ENCODE measurements at places on chromosomes 11 and 22.

DNA sequence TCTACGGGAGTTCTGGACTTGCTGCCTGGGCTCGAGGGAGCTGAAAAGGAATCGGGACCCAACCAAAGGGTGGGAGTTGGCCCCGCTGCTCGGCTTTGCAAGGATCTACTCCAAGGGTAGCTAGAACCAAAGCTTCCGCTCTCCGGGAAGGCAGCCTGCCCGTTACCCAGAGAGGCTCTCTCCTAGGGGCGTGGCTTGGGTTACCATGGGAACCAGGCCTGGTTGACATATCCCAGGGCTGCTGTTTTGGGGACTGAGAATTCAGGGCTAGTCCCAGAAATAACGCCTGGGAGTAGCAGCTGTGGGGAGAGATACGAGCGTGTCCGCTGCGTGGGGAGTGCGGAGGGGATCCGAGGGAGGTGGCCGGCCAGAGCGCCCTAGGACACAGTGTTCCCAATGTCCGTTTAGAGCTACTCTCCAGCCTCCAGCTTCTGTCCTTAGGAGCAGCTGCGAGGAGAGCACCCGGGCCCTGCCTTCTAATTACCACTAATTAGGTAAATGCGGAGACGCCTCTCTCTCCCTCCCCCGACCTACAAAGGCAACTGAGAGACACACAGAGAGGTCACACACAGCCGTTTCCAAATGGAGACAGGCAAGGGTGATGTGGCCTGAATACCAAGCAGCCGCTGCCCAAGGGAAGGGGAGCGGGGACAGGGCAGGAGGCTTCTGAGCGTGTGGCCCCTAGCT is 141.6 kb upstream of the CADM1 start:
- DNase-seq: no peak

GRCh38 chr22:47474895-47475294 is 712.4 kb downstream of the TBC1D22A start:
- DNase-seq: no peak

GRCh38 chr22:37258753-37259401 is 14.8 kb upstream of the RAC2 start:
- DNase-seq: no peak

DNA sequence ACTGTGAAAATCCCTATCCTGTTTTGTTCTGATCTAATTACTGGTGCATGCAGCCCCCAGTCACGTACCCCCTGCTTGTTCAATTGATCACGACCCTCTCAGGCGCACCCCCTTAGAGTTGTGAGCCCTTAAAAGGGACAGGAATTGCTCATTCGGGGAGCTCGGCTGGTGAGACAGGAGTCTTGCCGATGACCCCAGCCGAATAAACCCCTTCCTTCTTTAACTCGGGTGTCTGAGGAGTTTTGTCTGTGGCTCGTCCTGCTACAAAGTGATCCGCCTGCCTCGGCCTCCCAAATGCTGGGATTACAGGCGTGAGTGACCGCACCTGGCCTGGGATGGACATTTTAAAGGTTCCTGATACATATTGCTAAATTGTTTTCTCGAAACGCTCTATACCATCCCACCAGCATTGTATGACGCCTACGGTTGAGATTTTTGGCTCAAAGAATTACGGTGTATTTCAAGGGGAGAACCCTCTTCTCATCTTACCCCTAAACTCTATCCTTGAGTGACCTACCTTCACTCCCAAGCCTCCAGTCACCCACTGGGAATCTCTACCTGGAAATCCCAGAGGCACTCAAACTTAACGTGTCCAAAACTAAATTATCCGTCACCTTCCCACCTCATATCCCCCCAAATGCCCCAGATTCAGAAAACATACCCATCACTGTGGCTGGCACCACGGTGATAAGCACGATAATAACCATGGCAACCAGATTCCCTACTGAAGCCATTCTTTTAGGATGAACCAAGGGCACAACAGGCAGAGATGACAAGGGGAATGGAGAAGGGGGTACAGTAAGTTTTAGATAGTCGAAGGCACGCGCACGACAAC is 789 bp upstream of the POLA2 start:
- DNase-seq: no peak

DNA sequence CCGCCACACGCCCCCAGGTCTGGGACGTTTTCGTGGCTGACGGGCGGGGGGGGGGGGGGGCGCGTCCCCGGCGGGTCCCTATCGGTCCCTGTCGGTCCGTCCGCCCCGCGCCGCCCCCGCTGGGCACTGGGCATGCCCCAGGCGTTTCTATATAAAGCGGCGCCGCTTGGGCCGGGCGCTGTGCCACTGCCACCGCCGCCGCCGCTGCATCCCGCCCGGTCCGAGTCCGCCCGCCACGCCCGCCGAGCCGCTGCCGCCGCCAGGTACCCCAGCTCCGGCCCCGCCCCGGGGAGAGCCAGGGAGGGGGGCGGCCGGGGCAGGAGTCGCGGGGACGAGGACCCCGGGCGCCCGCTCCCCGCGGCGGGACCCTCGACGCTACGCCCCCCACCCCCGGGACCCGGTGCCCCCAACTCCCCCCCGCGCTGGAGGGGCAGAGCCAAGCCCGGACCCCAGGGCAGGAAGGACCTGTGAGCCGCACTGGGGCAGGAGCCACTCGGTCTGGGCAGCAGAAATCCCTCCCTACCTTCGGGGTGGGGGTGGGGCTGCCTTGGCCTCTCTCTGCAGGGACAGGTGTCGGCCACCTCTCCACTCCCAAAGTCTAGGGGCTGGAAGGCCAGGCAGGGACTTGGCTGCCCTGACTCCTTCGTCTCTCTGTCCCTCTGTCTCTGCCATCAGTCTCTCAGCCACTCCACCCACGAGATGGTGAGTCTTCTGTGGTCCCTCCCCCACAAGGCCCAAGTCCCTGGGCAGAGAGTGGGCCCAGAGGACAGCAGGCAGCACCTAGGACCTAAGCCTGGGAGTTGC is at the start of gene CARNS1:
Gene CARNS1 (plus strand): TSS at position 178 of the 804 bp plus-strand sequence. CDS start 522 bp downstream, at position 700.
- DNase-seq: no peak

DNA sequence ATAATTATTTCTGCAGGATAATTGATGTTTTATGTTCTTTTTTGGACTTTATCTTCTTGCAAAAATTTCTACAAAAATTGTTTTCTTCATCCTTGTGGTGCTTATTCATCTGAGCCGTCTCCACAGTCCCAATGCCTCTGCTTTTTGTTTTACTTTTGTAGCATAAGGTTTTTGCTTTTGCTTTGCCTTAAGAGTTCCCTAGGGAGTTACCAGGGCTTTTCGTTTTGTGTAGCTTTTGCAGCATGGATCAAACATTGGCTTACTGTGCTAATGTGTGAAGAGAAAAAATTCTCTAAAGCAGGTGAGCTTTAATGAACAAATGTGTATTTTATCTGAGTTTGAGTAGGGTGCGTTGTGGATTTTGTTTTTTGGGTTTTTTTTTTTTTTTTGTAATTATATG is 11.8 kb downstream of the XBP1 start:
- DNase-seq: no peak

GRCh38 chr11:25435197-25435596 is 896.7 kb upstream of the ANO3 start:
- DNase-seq: no peak

DNA sequence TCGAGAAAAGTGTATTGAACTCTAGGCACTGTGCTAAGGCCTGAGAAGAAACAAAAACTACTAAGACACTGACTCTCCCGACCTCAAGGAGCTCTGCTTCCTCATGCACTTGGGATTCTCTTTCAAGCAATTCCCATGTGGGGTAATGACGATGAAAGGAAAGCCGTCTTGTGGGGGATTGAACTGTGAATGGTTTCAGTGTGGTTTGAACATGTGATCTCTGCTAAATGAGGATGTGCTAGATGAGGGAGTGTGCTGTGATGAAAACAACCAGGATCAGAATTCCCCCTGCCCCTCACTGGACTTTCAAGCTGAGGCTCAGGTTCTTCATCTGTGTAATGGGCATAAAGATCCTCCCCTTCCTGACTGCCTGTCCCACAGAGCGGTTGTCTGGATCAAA is 74.9 kb downstream of the DEPDC5 start:
- DNase-seq: no peak

GRCh38 chr11:126683766-126684728 is 316.5 kb downstream of the KIRREL3 start:
- DNase-seq: no peak

- DNase-seq: no peak
These were observed 20.9 kb upstream of the SLC25A1 start for GRCh38 chr22:19199479-19199878.

- peak; percentile 45 for DNase-seq
These were observed 63.5 kb upstream of the CSNK2A3 start for GRCh38 chr11:11416502-11416901.

DNA sequence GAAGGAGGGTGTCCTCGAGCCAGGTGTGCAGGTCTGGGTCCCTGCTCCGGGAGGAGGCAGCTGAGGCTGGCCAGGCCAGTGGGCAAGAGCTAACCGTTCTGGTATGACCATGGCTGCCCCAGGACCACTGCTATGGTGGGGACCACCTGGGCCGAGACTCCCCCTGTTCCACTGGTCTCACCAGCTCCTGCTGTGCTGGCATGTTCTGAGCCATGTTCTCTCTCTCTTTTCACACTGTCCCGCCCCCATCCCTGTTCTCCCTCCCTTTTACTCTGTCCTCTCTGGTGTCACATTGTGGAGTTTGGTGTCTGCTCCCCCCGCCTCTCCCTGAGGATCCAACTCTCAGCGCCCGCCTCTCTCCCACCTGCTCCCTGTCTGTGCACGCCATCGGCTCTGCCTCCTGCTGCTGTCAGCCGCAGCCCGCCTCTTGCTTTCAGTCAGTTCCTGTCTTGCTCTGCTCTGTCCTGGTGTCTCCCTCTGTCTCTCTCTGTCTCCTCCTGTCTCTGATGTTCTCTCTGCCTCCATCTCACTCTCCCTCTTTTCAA is 66.4 kb downstream of the LRRC32 start:
- no peak for DNase-seq

DNA sequence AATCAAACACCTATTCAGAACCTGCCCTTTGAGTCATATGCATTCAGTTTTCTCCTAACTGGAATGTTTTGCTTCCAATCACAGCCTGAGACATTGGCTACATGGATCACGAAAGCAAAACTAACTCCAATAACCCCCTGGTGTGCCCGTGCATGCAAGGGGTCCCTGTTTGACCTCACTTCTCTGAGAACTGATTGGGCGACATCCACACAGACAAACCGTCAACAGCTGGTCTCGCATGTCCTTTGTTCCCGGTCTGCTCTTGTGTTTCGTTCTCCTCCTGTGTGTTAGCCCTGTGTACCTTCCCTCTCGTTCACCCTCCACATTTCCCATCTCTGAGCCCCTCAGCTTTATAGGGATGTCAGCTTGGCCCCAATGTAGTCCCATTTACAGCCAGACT is 67.2 kb upstream of the TTC12 start:
- no peak for DNase-seq

DNA sequence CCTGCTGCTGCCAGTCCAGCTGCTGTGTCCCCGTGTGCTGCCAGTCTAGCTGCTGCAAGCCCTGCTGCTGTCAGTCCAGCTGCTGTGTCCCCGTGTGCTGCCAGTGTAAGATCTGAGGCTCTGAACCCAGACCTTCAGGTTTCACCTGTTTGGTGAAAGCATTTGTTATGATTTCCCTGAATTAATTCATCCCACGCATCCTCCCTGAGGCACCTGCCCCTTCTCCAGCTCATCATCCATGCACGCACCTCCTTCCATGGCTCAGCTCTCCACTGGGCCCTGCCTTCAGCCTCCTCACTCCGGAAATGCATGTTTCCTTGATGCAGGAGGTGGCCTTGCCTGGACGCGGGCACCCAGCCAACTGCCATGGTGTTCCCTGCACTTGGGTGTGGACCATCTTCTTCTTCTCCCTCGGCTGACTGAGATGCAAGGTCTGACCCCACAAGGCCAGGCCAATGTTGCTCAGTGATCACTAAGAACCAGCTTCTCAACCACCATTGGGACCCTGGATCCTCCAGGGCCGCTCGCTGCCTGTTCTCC is 788 bp downstream of the KRTAP5-10 start:
- no peak for DNase-seq

GRCh38 chr22:41876275-41876674 is 38.6 kb downstream of the SHISA8 start:
- peak; percentile 18 for DNase-seq

DNA sequence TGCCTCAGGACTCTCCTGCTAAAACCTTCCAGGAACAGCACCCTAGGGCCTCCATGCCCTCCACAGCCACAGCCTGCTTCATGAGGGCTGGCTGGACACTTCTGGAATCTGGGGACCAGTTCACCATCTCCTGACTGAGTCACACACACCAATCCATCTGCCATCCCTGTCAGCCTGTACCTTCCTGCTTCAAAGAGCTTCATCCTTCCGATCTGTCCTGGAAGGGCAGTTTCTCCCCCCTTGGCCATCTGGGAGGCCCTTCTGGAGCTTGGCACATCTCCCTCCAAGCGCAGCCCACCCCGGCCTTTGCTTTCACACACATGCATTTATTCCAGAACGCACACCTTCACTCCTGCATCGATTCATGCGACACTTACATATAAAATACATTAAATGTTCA is 13.0 kb downstream of the APBB1 start:
- DNase-seq: no peak

GRCh38 chr22:20644071-20644642 is 129.8 kb upstream of the SERPIND1 start:
- DNase-seq: no peak

- DNase-seq: no peak
These were observed 2.5 kb upstream of the KLHL35 start for GRCh38 chr11:75435571-75435925.

DNA sequence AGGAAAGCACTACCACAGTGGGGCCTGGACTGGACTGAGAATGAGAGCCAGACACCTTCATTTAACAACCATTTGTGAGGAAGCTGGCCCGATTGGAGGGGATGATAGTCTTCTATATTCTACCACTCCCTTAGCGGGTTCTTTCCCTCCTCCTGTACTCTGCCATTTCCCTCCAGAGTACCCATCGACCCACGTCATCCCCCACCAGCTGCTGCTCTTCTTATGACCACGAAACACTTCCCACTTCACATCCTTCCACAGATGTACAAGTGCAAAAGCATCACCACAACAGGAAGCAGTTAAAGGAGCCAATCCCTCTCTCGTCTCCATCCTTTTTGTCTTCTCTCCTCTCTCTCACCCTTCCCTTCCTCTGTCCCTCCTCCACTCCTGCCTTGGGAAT is 18.0 kb upstream of the UBASH3B start:
- no peak for DNase-seq

GRCh38 chr11:2259466-2259830 is 10.9 kb downstream of the ASCL2 start:
- no peak for DNase-seq

DNA sequence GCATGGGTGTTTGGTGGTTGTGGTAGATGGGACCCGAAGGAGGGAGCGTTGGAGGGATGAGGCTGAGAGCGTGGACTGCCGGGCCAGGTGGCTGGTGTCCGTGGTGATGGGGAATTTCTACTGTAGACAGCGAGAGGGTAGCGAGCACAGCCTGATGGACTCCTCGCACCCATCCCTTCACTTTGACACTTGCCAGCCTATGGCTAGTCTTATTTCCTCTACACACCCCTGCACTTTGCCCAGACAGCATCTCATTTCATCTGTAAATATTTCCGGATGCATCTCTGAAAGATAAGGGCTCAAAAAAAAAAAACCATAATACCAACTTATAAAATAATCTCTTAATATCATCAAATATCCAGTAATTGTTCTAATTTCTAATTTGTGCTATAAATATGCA is 5.8 kb downstream of the OMP start:
- no peak for DNase-seq

DNA sequence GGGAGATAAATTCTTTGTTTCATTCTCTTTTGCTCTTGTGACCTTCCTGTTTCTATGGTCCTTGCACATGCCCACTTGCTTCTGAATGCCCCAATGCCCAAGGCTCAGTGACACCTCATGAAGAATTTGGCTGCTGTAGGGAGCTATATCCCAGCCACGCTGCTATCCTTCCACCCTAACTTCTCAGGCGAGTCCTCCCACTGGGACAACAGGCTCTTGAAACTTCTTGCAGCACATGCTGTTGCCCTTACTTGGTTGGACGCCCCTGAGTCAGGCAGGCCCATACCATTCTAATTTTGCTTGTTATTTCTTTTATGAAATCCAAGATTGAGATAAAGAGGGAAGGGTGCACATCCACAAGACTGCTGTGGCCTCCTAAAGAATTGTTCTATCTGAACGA is 57.6 kb upstream of the BLID start:
- DNase-seq: no peak

Measured in ELR (cell line).